DMS153 (cell line): ENCODE measurements at places on chromosomes 6 and 20.
A peak's percentile ranks its signal among the peaks of the same experiment; 100 is the strongest.

DNA sequence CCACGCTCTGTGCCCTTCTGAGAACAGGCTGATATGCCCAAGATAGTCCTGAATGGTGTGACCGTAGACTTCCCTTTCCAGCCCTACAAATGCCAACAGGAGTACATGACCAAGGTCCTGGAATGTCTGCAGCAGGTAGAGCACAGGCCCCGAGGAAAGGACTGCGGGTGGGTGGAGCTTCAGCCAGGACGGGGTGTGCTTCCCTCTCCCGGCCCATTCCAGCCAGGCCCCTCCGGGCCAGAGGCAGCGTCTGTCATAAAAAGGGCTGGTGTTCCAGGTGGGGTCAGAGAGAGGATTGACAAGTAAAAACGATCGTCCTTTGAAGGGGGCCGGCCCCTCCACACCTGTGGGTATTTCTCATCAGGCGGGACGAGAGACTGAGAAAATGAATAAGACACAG, 1.3 kb downstream of the RTEL1 start:
- no peak for DNase-seq

DNA sequence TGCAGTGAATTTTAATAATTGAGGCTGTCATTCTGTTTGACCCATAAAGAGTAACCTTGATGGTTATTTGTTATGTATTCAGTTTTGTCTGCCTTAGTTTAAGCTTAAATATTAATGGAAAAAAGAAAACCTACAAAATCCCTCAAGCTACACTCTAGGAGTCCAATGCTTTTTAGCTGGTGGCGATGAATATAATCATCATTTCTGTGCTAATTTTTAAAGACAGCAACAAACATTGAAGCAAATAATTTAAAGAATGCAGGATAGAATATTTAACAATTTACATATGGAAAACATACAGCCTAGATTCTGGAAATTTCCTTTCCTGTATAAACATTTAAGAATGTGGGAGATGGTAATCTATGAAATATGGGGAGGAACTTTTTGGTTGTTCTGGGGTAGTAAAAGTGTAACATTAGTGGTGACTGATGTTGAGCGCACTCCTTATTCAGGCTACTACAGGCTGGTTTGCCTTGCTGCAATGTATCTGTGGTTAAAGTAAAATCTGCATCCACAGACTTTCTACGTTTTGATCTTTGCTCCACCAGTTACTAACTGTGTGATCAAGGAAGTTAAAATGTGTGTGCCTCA, 287.9 kb upstream of the DEFB112 start:
- no peak for DNase-seq

DNA sequence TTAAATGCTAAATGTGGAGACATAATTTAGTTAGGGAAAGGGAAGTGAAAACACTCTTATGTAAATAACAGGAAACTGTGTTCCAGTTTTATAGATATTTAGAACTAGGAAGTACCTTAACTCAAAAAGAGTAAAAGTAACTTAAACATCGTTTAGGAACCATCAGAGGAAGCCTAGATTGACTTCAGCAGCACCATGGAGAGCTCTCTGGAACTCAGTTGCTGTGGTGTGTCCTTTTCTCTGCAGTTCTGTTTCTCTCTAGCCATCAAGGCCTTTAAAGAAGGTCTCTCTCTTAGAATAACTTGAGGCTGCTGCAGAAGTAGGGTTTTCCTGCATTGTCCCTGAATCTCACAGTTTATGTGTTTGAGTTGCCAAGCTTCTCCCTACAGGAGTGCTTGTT, 26.9 kb downstream of the CLVS2 start:
- no peak for DNase-seq

DNA sequence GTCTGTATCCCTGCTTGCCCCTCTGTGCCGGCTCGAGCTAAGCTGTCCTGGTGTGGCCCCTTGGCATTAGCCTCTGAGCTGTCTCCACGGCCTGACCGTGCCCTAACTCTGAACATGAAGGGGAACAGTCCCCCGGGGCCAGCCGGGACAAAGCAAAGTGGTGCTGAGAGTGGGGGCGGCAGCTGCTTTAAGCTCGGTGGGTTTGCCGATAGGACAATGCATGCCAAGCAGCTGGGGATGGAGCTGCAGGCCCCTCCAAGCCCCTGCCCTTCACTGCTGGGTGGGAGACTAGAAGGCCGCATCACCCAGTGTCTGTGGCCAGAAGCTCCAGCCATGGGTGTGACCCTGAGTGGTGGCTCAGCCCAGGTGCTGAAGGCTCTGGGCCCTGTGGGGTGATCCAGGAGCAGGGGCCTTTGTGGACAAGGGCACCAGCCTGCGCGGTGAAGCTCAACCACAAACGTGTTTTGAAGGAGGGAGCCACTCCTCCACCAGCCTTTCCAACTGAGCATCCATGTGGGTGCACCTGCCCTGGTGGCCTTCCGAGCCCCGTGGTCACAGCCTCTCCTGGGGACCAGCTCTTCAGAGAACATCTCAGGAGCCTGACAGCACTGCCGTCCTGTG, 242.5 kb downstream of the ERMARD start:
- no peak for DNase-seq

DNA sequence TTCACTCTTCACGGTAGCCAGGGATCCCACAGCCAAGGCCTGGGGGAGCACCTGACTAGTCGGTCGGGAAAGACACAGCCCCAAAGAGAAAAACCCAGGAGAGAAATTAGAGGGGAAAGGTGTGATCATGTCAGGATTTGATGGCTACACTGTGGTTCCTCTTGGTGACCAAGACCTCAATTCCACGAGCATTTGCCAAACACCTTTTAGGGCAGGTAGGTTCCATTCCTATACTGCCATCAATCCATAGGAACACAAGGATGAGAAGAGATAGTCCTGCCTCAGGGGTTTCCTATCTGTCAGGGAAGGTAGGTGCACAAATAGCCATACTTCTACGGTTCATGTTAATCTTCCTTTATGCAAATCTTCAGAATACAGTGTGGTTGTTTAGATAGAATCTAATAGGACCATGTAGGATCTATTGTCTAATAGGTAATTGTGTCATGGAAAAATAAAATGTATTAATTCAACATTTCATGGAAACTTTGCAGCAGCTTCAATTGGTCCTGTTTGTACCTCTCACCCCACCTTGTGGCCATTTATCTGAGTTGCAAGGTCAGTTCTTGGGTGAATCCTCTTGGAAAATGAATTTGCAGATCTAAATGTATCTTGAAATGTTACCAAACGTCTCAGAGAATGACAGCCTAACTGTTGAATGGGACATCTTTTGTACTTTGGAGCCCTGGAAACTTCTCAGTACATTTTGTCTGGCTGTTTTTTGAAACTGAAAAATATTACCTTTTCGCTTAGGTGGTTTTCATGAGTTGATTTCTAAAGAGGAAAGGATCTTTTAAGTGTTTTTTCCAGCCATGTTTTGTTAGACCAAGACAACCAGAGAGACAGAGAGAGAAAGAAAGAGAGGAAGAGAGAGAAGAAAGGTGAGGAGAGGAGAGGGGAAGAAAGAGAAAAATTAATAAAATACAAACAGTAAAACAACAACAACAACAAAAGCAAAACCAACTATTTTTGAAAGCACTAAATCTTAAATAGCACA, 33.7 kb upstream of the IYD start:
- DNase-seq = no peak

DNA sequence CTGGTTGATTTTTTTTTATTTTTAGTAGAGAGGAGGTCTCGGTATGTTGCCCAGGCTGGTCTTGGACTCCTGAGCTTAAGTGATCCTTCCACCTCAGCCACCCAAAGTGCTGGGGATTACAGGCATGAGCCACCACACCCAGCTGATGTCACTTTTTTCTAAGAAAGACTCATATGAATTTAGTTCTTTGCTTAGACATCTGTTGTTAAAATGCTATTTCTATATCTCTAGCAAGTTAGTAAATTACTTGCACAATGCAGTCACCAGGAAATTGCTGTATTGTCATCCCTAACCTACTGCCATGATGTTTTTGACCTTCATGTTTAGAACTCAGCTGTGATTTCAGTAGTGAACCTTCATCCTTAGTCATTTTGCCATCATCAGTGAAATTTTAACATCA, 5.7 kb downstream of the KDM1B start:
- no peak for DNase-seq

- no peak for DNase-seq
Measured at GRCh38 chr6:151974061-151974617, 166.7 kb downstream of the ESR1 start.

GRCh38 chr6:155832596-155832995, 377.0 kb upstream of the NOX3 start:
- no peak for DNase-seq

GRCh38 chr20:10696650-10697049, 22.9 kb upstream of the JAG1 start:
- DNase-seq = no peak

GRCh38 chr6:108589244-108589791, 28.6 kb downstream of the FOXO3 start:
- peak; percentile 30 for DNase-seq

GRCh38 chr6:43532201-43532600, 15.3 kb downstream of the POLR1C start:
- no peak for DNase-seq

DNA sequence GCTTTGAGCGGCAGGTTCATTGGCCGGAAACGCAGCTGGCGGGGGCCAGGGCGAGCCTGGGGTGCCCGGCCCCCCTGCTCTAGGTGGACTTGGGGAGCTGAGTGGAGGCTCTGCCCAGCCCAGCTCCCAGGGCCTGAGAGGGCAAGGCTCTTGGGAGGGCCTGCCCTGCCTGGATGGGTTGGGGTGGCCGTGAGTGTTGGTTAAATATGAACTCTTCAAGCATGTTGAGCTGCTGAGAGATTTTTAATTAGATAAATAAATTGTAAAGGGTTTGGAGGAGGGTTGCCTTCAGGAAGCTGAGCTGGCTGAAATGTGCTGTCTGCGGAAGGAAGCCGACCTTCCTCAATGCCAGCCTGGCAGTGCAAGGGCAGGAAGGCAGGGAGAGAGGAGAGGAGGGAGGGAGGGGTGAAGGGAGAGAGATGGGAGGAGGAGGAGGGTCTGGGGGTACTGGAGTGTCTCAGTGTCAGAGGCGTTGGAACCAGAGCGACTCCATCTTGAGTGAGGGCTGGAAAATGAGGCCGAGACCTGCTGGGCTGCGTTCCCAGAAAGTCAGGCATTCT, 39.4 kb upstream of the PMEPA1 start:
- no peak for DNase-seq

DNA sequence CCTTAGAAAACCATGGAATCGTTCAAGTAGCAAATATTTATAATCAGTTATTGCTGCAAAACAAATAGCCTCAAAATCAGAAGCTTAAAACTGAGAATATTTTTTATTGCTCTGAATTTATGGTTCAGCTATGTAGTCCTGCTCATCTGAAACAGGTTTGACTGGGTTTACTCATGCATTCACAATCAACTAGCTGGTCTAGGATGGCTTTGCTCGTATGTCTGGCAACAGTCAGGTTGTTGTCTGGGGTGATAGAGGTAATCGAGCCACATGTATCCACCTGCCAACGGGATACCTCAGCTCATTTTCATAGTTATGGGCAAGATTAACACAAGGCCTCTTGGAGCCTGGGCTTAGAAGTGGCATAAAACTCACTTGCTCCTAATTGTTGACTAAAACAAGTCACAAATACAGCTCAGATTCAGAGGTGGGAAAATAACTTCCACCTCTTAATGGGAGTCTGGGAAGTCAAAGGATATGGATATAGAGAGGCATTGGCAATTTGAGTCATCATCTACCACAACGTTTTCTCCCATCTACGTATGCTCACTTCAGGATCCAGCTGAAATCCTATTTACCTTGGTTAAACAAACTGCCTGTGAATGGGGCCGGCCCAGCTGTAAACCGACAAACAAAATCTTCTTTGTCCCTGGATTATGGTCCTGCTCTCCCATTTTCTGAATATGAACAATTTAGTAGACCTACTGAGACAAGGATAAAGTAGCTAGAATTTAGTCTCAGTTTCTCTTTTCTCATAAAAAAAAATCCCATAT, 54.5 kb upstream of the TENT5A start:
- DNase-seq = peak; percentile 97

DNA sequence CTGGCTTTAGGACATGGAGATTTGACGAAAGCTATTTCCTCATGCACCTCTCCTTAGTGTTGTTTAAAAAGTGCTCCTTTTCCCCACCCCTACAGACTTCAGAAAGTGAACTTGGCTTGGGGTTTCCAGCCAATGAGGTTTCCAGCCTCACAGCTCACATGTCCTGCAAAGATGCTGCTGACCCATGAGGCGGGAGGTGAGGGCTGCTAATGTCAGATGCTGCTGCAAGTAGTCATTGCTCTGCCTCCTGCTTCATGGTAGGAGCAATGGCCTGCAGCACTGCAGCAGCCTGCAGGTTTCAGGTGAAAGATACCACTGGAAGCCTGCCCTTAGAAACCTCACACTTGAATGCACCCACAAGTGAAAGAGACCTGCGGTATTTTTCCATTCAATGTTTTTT, 112.8 kb downstream of the LAMP5 start:
- no peak for DNase-seq

DNA sequence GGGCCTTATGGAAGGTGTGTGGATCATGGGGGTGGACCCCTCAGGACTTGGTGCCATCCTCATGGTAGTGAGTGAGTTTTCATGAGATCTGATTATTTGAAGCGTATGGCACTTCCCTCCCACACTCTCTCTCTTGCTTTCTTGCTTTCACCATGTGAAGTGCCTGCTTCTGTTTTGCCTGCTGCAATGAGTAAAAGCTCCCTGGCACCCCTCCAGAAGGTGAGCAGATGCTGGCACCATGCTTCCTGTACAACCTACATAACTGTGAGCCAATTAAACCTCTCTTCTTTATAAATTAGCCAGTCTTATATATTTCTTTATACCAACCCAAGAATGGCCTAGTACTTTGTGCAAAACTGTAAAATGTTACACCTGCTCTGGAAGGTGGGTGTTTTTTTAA, 396.8 kb upstream of the HS3ST5 start:
- DNase-seq = peak; percentile 10
